Ammon's horn (tissue), 1 donor: ENCODE measurements at places on chromosomes 16 and 17.
A peak's percentile ranks its signal among the peaks of the same experiment; 100 is the strongest.

- no peak for DNase-seq
Measured at GRCh38 chr17:75430159-75430974, 24.9 kb upstream of the GRB2 start.

GRCh38 chr16:2473999-2474876 lies 689 bp upstream of the TBC1D24 start:
- peak; percentile 67 for DNase-seq

DNA sequence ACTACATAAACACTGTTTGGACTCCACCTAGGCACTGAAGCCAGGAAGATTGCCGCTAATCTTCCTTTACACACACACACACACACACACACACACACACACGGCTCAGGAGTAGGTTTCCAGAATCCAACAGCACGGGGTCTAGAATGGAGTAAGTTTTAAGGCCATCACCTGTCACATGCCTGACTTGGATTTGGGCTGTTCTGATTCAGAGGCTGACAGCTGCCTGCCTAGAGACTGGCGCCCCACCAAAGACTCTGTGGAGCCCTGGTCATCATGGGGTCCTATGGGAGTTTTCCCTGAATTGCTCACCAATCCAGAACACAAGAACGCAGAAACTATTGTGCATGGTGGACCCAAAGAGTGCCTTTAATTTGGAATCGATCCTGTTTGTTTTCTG lies 10.9 kb downstream of the CDRT4 start:
- no peak for DNase-seq

GRCh38 chr17:61426482-61427304 lies 25.5 kb upstream of the TBX4 start:
- no peak for DNase-seq

GRCh38 chr17:1008008-1008761 lies 11.3 kb downstream of the TIMM22 start:
- peak; percentile 55 for DNase-seq

GRCh38 chr16:4360538-4361021 lies 9.5 kb upstream of the PAM16 start:
- no peak for DNase-seq

- DNase-seq, result no peak
Measured at GRCh38 chr17:74460996-74461395, 5.4 kb upstream of the CD300A start.

DNA sequence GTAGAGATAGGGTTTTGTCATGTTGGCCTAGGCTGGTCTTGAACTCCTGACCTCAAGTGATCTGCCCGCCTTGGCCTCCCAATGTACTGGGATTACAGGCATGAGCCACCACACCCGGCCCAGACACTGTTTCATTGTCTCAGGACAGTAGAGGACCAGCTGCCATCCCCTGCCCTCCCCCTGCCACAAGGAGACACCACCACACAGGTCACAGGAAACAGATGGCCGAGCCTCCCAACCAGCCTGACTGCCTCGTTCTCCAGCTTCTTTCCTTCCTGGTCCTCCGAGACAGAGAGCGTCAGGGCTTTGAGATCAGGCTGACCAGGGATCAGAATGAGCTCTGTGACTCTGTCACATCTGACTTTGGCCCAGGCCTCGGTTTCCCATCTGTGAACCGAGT lies 20.8 kb upstream of the RNPS1 start:
- DNase-seq, result no peak

DNA sequence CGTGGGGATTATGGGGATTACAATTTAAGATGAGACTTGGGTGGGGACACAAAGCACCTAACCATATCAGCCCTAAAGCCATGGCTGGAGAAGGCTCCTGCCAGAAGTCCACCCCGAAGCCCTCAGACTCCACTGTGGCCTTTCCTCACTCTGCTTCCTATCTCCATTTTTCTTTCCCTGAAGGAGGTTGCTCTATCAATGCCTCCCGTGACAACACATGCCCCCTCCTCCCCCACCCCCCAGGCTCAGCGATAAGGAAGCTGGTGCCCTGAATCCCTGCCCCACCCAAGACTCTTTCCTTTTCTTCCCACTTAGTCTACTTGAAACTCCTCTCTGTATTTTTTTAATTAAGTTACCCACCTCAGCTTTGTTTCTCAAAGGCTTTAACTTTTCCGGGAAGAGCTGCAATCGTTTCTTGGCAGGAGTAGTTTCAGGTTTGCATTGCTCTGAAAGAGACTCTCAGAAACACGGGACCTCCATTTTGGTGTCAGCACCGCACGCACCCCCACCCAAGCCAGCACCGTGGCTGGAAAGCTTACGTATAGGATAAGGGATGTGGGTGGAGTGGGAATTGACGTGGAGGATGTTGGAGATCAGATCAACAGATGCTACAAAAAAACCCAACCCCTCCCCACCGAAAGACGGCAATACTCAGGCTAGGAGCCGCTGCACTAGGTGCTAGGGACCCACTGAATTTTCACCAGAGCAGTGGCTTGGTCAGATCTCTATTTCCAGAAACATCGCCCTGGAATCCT lies 15.2 kb upstream of the CA4 start:
- no peak for DNase-seq

- DNase-seq, result no peak
Measured at GRCh38 chr16:53449816-53450517, 15.7 kb downstream of the RBL2 start.

DNA sequence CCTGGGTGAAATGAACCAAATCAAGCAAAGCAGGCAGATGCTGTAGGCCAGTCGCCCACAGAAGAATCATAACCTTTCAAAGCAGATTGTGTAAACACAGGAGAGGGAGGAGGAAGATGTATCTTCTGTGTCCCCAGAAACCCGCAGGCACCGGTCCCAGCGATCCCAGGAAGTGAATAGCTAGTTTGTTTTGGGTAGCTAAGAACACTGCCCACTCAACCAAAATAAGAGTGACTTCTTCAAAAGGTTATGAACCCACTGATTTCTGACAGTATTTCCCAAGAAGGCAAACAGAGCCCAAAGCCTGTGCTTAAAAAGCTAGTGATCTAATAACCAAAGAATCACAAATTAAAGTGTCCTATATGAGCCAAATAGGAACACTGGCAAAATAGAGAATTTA lies 67.8 kb downstream of the GRIN2A start:
- peak; percentile 23 for DNase-seq

DNA sequence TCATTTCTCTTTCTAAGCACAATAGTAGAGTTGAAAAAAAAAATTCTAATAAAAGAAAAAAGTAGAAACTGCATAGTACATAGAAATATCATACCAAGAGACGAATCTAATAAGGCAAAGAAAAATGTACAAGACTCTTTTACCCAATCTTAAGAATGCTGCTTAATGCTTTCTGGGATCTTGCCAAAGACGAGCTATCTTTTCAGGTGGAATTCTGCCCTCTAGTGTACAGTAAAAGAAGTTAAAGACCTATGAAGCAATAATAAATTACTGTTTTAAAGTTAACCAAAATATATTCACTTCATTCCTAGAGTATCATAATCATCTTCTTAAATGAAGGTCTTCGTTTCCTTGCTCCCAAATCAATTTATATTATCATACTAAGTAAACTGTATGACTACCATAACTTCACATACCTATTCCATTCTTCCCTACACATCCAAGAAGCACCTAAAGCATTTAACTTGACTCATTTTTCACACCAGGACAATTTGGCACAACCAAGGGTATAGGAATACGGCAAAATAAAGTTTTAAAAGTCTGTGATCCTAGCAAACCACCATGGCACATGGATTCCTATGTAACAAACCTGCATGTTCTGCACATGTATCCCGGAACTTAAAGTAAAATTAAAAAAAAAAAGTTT lies 47.7 kb downstream of the CFDP1 start:
- peak; percentile 79 for DNase-seq

DNA sequence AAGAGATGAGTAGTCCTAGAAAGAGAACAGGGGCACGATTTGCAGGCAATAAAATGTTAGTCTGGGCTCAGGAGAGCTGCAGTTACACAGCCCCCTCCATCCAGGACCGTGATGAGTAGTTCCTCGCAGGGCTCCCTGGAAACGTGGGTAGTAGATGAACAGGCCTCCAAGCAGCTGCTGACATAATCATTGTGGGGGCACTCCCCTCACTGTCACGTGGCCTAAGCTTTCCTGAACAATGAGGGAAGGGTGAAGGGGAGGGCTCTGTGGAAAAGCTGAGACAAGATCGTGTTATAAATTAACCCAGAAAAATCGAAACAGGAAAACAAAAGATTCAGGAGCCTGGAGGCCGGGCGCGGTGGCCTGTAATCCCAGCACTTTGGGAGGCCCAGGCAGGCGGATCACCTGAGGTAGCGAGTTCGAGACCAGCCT lies 1.3 kb upstream of the PER1 start:
- DNase-seq, result peak; percentile 91

GRCh38 chr16:66858740-66859396 lies 14.7 kb downstream of the CA7 start:
- DNase-seq, result no peak

GRCh38 chr16:3474136-3474779 lies 21.0 kb downstream of the C16orf90 start:
- no peak for DNase-seq

GRCh38 chr17:29749045-29749825 lies 126.5 kb upstream of the CORO6 start:
- no peak for DNase-seq

DNA sequence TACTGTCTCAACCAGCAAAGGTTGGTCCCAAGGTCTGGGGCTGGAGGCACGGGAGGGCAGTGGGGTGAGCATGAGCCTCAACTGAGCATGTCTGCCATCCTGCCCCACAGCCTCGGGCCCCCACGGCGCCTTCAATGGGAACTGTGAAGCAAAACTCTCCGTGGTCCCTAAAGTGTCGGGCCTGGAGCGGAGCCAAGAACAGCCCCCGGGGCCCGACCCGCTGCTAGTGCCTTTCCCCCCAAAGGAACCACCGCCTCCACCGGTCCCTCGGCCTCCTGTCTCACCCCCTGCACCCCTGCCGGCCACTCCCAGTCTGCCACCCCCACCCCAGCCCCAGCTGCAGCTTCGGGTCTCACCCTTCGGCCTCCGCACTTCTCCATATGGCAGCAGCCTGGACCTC lies 4.2 kb downstream of the FBRS start:
- DNase-seq, result no peak

DNA sequence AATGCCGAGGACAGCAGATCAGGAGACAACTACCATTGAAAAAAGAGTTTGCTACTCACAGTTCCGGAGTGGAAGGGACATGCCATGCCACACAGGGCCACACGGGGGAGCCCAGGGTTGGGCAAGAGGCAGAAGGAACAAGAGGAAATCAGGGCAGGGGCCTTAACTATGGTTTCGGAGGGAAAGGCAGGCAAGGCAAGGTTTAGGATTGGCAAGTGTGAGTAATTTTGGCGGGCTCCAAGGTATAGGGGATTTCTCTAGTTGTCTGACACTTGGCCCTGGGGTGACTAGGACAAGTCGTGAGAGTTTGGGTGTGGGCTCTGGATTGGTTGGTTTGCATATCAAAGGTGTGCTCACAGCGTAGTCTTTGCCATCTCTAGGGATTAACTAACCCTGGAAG lies 27.0 kb upstream of the NTN1 start:
- peak; percentile 64 for DNase-seq

- DNase-seq, result peak; percentile 68
Measured at GRCh38 chr17:77096570-77097214, 44.1 kb upstream of the SEC14L1 start.

GRCh38 chr17:59506894-59507726 lies 58.3 kb upstream of the DHX40 start:
- no peak for DNase-seq

DNA sequence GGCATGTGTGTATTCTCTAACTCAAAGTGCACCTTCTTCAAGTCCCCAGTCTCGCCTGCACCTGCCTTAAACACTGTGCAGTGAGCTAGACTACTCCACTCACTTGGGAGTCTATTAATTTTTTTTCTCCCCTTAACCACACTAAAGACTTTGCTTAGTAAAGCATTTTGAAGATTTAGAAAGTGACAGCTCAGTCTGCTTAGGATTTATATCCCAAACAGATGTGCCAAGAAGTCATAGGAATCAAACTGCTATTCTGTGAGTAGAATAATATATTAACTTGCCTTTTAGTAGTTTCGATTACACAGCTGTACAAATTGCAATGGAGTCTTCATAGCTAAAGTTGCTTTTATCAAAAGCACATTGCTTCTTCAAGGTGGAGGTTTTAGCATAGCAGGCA lies 47.2 kb upstream of the MED13 start:
- DNase-seq, result no peak

DNA sequence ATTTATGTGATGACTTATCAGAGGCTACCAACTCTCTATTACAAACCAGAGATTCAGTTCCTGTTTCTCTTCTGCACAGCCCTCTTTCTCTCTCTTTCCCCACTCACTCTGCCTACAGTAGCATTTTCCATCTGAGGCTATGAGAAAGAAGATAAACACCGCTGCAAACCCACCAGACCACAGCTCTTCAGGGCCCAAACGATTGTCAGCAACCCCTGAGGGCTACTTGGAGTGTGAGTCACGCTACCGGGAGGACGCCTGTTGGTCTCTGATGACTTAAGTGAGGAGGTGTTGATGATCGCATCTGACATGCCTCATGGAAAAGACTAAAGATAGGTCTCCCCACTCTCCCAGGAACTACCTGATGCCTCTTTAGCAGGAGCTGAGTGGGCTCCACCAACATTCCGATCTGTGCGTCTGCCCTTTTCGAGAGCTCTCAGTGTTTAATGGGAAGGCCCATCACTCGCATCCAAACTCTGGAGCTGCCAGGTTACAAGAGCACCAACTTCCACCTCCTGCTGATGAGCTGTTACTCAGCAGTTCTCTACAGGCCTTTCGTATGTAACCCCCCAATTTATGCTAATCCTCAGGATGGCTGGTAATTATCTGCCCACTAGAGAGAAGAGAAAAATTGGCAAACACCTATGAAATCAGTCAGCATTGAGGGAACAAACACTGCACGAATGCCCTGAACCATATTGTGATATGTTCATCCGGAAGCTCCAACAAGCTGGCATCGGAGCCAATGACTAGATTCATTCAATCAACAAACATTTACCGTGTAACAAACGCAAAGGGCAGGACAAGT lies 9.2 kb downstream of the GRIN2A start:
- DNase-seq, result no peak

DNA sequence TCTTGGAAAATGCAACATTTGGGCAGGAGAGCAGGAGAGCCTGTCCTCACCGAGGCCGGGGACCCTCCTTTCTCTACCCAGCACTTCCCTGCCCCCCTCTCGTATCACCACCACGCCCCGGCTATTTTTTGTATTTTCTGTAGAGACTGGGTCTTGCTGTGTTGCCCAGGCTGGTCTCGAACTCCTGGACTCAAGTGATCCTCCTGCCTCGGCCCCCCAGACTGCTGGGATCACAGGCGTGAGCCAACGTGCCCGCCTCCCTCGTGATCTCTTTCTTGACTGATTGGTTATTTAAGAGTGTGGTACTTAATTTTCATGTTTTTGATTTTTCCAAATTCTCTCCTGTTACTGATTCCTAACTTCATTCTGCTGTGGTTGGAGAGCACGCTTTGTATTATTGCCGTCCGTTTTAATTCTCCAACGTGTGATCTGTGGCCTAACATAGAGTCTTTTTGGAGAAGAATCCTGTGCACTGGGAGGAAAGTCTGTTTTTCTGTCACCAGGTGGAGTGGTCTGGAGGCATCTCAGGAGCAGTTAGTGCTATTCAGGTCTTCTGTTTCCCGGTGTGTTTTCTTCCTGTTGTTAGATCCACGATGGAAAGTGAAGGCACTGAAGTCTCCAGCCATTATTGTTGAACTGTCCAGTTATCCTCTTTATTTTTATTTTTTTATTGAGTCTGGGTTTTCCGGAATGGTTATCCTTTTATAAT lies 40.4 kb downstream of the ZNF778 start:
- no peak for DNase-seq

- no peak for DNase-seq
Measured at GRCh38 chr16:81399909-81400308, 44.7 kb upstream of the CMIP start.
